Activated CD4-positive, CD25-positive, alpha-beta regulatory T cell (primary cell): ENCODE measurements at places on chromosomes 7 and 10.

DNA sequence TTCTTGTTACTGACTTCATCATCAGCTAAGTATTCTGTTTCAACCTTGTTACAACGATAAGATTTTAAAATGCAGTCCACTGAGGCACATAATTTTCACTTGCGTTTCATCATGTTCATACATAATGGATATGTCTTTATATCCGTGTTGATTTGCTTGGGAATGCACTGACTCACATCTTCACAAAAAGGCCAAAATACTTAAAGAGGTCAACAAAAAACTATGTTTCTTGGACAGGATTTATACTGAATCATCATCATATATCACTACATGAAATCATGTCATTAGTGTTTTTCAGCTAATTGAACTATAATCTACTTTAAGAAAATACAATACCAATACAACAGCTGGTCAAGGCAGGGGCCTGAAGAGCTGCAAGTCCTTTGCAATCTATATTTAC, 324.5 kb upstream of the KLF6 start:
- DNase-seq = no peak

DNA sequence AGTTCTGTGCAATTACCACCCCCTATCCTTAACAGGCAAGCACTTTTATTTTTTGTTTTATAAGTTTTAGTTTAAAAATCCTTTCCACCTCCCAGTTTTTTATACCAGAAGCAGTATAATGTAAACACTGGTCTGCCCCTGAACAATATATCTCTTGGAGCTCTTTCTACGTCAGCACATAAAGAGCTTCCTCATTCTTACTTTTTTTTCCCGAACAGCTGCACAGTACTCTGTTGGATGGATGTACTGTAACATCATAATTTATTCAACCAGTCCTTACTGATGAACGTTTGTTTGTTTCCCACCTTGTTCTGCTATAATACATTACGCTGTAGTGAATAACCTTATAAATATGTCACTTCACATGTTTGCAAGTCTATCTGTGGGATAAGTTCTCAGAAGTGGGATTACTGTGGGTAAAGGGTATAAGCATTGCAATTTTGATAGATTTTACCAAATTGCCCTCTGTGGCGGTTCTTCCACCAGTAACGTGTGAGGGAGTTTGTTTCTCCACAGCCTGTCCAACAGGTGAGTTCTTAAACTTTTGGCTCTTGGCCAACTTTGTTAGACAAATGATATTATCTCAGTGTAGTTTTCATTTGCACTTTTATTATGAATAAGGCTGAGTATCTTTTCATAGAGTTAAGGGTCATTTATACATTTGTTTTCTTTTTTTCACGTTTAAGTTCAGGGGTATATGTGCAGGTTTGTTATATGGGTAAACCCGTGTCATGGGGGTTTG, 32.8 kb downstream of the ADRA2A start:
- DNase-seq = no peak

DNA sequence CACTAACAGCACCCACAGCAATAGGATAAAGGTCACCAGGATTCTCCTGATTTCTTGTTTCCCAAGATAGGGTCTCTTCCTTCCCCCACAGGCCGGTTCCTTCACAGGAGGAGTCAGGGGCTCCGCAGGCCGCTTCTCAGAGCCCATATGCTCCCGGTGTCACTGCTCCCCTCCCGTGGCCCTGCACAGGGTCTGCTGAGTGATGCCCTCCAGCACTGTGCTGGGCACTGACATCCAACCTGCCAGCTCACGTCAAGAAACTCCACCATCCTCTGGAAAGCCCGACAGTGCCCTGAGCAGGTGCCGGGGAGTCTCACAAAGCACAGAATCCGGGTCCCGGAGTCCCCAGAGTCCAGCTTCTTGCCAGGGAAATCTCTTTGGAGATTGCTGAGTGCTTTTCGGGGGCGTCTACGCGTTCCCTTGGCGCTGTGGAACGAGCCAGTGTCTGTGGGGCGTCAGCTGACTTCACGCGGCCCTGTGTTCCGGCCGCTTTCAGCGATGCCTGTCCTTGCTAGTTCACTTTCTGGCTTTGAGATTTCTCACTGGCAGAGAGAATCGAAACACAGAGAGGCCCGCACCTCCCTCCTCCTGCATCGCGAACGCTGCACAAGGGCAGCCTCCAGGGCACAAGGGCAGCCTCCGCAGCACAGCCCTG, 567.5 kb downstream of the DNAJB6 start:
- no peak for DNase-seq

GRCh38 chr10:80485076-80485945, 31.2 kb downstream of the TSPAN14 start:
- DNase-seq = no peak

DNA sequence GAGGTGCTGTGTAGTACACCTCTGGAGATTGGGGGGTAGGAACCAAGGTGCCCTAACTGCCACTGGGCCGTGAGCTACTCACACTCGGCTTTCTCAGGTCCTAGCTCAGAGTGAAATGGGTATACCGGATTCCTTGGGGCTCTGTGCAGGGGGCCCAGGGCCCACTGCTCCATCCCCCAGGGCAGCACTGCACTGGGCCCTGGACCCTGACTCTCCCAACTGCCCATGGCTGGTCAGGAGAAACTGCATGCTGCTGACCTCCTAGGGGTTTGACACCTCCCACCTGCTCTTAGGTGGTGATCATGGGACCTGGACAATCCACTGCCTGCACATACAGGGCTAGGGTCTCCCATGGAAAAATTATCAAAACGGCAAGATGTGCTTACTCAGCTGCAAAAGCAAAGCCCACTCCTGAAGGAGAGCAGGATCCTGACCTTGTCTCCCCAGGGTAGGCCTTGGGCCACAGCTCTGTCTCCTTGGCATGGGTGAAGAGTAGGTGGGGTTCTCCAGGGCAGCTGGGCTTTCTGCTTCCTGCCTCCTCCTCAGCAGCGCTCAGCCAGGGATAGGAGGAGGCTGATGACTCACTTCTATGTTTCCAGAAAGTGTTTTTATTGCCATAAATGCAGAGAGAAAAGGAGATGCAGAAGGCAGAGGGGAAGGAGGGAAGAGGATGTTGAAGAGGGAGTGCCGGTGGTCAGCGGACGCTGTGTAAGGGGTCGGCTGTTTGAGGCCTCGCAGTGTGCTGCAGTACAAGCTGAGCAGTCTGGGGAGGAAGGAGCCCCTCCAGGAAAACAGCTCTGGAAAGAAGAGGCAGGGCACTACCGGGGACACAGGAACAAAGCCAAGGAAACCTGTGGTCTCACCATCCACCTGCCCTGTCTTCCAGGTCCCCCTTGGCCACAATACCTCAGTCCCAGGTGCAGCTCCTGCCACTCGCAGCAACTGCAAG, 107.8 kb downstream of the ARHGAP22 start:
- no peak for DNase-seq

DNA sequence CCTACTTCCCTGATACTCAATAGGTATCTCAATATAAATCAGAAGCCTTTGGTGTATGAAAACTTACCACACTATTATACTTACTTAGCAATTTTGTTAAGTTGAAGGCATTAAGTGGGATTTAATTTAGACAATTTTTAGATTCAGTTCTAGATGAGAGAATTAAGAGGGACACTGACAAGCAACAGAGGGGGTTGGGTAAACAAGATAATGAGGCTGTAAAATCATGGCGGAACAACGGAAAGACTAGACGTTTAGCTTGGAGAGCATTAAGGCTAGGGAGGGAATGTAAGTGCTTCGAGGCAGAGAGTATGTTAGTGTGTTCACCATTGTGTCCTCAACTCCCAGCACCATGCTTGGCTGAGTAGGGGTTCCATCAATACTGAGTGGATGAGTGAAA, 71.3 kb downstream of the DENND11 start:
- no peak for DNase-seq

GRCh38 chr10:97338041-97338440, 3.5 kb upstream of the FRAT2 start:
- DNase-seq = no peak

DNA sequence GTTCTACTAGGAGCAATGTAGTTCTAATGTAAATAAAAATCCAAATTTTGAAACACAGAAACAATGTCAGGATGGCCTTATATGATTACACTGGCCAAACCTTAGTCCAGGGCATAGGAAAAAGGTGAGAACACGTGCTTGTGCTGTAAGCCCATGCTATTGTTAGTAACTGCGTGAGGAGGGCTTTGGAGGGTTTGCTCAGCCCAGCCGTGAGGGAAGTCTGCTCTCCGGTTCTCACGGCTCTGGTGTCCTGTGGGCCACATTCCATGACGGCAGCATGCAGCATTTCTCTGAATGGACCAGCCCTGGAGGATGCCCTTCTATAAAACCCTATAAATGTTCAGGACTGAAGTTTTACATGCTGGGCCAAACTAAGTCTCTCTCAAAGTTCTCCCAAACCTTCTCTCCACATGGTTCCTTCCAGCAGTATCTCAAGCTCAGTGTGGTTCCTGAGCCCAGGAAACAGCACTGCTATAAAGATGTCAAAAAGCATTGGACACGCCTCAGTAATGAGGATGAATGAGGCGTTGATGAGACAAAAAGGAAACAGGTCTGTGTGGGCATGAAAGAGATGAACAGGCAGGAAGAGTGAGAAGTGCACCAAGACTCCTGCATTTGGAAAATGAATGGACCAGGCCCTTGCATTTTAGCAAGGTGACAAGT, 174.8 kb upstream of the CDCA7L start:
- no peak for DNase-seq

DNA sequence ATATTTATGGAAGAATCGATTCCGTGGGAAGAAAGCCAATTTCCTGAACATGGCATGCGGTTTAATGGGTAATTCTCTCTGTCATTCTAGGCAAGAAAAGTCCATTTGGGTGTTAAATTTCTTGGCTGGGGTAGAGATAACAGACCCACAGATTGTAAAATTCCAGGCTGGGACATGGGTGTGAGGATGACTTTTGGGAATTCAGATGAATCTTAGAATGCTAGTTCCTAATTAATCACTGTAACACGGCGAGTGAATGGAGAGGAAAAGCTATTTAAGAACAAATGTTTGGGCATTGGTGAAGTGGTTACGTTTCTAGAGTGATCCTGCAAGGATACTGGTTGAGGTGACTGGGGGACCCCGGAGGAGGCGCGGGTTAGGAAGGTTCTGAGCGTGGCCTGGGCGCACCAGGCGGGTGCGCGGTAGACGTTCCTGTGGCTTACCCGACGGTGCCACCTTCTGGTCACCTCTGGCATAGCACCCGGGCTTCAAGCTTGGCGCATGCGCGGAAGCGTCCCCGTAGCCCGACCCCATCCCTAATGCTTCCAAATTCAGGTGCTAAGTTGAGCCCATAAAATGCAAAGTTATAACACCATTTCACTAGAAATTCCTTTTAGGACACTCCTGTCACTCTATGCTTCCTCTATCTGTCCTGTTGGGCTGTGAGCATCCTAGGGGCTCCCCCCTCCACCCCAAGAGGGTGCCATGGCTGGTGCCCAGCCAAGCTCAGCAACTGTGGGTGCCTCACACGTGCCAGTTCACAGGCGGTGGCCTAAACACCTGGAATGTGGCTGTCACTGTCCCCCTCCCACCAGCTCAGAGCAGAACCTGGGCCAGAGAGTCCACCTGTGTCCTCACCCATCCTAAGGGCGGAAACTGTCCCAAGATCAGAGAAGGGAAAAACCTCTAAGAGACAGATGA, 104.4 kb downstream of the PTPRE start:
- peak; percentile 68 for DNase-seq

GRCh38 chr7:144006692-144007042, 6.5 kb downstream of the OR6B1 start:
- no peak for DNase-seq

DNA sequence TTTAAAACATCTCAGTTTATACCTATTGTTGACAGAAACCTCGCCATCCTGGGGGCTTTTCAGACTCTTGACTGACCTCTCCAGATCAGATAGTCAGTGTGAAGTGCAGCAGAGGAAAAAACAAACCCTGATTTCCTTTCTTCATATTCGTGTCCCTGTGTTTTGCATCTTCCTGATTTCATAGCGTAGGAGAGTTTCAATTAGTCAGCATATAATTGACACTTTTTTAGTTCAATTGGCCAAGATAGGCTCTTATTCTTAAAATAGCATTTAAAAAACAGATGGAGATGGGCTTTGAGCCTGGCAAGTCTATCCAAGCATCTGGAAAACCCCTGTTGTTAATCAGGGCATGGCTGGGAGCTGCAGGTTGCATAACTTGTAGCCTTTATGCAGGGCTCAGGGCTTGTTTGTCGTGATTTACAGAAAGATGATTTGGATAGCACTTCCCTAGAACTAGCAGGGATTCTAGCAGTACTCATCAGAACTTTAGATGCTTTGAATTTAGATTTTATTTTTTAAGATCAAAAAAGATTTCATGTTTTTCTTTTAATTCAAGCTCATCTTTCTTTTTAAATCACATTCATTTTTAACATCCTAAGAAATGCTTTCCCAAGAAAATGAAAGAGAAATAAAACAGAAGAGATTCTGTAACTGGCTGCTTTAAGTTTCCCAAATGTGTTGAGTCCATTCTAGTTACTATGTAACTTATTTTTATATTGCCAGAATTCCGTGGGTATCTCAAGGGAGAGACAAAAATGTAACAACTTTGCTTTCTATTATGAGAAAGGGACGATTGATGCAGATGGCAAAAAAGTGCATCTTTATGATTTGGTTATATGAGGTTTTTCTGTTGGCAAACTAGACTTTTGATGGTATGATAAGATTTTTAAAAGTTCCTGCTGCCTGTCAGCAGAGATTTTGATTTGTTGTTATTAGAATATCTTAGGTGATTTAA, 270.8 kb upstream of the FZD8 start:
- no peak for DNase-seq

- DNase-seq = no peak
Measured at GRCh38 chr7:16270844-16271243, 150.5 kb downstream of the CRPPA start.

- DNase-seq = no peak
Measured at GRCh38 chr10:13571541-13571940, 15.2 kb upstream of the PRPF18 start.

DNA sequence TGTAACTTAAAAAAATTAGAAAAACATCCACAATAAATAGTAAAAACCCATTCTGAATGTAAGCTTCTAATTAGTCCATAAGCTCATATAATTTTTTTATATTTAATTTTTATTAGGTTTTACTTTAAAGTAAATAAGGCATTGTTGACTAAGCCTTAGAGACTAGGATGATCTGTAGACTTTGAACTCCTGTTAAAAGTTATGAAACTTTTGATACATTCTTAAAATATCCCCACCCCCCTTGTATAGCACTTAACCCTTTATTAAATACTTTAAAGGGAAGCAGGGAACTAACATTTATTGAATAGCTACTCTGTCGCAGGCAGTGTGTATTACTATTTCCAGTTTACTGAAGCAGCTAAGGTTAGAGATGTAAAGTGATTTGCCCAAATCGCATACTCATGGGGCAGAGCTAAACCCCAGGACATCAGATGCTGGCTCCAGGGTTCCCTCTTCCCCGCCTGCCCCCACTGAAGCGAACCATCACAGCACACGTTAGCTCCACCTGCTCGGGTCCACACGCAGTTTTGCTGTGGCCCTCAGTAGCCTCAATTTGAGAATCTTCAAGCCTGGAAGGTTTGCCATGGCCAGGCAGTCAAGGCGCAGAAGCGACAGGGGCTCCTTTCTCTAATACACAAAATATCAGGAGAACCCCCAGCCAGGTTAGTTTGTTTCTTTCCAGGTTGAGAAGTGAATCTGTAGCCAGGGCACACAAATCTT, 762 bp downstream of the PON1 start:
- no peak for DNase-seq
